Stimulated activated CD4-positive, alpha-beta T cell treated with anti-CD3 and anti-CD28 coated beads, Interleukin-1b, Interleukin-23, amount 100 ng/mL, for 1 hour (primary cell): ENCODE measurements at places on chromosomes 6 and 20.

DNA sequence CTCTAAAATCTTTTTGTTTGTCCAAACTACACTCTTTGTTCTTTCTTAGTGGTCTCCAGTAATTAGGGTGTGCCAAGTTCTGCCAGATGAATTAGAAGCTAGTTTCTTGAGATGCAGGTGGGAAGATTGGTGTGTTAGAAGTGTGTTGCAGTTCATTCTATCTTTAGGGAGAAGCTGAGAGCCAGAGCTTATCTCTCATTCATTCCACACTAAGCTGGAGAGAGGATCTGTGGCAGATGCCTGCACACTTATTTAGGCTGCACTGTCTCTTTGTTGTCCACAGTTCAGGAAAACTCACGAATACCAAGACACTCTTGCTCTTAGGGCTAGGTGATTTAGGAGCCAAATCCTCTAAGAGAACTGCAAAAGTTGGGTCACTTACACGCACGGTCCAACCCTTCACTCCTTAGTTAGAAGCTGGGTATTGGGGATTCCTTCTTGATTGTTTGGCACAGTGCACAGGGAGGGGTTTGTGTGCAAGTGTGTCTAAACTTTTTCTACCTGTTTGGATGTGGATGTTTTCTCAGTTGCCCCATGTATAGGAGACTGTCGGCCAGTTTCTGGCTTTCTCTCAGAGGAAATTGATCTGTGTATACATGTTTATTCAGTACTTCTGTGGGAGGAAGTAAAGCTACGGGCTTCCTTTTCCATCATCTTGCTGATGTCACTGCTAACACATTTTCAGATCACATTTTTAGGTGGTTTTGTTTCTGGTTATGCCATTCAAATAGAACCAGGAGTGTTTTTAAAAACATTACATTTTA, 49.5 kb downstream of the SMAP1 start:
- DNase-seq = no peak

DNA sequence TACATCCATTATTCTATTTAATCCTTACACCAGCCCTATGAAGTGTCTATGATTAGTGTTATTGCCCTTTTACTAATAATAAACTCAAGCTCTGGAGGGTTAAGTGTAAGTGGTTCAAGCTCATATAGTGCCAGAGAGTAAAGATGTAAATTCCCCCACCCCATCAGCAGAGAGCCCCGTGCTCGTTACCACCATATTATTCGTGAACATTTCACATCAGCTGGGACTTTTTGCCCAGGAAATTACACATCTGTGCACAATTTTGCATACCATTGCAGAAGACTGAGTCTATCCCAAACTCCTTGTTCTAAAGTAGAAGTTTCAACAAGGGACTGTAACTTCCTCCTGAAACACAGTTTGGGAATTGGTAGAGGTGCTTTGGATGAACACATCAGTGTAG, 220.1 kb downstream of the BCAS1 start:
- no peak for DNase-seq

- DNase-seq = no peak
Observed at GRCh38 chr6:116034327-116034726, 26.4 kb downstream of the FRK start.

- DNase-seq = no peak
Observed at GRCh38 chr20:47551841-47552240, 50.2 kb downstream of the NCOA3 start.

DNA sequence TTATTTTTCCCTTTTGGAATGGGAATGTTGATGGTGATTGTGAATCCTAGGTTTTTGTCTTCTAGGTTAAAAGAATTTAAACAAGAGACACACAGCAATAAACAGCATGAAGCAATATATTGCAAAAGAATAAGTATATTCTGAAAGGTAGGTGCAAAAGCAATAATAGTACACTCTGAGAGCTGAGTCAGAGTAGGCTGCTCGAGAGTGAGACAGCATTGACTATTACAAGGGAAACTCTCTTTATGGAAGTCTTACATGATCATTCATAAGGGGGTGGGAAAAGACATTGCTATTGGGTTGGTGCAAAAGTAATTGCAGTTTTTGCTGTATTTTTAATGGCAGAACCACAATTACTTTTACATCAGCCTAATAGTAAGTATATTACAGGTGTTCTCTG, 25.0 kb downstream of the FBXO5 start:
- DNase-seq = no peak

- no peak for DNase-seq
Observed at GRCh38 chr6:156839591-156840001, 62.4 kb downstream of the ARID1B start.

DNA sequence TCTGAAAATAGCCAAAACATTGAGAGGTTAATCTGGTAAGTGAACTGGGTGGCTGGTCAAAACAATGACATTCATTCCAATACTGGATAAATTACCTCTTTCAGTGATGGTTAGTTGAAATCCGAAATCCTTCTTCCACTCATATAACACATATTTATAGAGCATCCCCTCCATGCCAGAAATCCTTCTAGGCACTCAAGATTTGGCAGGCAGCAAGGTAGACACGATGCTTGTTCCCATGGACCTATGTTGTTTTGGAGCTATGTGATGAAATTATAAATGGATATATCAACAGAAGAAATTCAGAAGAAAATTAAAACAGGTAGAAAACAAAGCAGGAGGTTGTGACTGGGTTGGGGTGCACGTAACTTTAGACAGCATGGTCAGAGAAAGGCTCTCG, 26.3 kb upstream of the SNRPB2 start:
- no peak for DNase-seq

DNA sequence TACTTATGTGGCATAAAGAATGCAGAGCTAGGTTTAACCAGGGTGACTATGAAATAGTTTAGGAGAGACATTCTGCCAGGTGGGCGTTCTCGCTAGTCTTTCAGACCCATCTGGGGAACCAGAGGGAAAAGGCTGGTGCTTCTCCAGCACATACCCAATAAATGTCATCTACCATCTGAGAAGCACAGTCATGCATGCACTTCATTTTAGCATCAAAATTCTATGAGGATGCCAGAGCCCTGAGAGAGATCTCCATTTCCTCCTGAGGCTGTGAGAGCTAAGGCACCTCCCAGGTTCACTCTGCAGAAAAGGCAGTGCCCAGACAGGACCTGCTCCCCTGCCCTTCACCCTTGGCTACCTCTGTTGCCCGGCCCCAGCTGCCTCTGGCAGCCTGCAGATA, 231.7 kb upstream of the PRND start:
- DNase-seq = no peak

GRCh38 chr20:38307371-38308046, 3.6 kb downstream of the BPI start:
- DNase-seq = no peak

DNA sequence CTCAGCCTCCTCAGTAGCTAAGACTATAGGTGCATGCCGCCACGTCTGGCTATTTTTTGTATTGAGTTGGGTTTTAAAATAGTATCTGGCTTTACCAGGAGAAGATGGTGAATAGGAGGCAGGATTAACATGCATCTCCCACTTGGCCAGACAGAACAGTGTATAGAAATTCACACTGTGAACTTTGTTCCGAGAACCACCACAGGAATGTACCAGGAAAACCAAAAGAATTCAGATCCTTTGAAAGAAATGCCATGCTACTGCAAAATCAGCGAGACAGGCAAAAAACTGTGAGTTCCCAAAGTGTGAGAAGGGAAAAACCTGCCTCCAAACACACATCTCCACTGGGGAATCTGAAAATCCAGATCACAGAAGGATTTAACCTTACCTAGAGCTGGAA, 327.6 kb downstream of the NKAIN2 start:
- no peak for DNase-seq

GRCh38 chr20:49203746-49204145, 15.5 kb upstream of the DDX27 start:
- no peak for DNase-seq

GRCh38 chr6:147867433-147868226, 359.1 kb downstream of the SAMD5 start:
- DNase-seq = no peak

- DNase-seq = peak; percentile 9
Observed at GRCh38 chr6:137341681-137342195, 122.6 kb upstream of the IFNGR1 start.

DNA sequence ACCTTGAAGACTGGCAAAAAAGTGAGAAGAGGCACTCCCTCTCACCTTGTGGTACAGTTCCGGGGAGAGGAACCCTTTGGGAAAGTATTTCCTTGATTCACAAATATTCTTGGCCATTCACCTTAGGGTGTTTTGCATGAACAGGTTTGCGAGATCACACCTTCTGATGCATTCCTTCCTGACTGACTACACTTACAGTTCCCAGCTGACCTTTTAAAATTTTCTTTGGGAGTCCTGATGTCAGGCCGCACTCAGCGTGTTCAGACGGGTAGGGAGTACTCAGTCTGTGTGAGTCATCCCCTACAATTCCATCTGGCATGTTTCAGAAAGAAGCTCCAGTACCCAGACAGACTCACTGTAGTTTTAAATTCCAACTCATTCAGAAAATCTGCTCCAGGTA, 1.7 kb downstream of the ADGRF4 start:
- DNase-seq = no peak

DNA sequence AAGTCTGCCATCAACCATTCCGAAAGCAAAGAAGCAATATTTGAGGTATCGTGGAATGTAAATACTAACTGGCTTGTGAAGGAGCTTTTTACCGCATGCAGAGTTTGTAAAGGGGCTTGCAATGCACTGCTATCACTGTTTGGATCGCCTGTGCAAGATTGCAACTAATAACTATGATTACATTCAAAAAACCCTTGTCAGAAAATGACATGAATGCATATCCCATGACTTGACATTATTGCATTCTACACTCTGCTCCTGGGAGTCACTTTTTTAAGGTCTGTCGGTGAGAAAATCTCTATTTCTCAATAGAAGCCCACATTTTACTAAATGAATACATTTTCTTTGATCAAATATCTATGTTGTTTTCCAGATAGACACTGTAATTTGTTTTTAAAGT, 335.4 kb upstream of the SPTLC3 start:
- DNase-seq = no peak

- no peak for DNase-seq
Observed at GRCh38 chr20:10848810-10849370, 175.1 kb upstream of the JAG1 start.

- DNase-seq = no peak
Observed at GRCh38 chr20:63594043-63594561, 20.1 kb upstream of the HELZ2 start.

DNA sequence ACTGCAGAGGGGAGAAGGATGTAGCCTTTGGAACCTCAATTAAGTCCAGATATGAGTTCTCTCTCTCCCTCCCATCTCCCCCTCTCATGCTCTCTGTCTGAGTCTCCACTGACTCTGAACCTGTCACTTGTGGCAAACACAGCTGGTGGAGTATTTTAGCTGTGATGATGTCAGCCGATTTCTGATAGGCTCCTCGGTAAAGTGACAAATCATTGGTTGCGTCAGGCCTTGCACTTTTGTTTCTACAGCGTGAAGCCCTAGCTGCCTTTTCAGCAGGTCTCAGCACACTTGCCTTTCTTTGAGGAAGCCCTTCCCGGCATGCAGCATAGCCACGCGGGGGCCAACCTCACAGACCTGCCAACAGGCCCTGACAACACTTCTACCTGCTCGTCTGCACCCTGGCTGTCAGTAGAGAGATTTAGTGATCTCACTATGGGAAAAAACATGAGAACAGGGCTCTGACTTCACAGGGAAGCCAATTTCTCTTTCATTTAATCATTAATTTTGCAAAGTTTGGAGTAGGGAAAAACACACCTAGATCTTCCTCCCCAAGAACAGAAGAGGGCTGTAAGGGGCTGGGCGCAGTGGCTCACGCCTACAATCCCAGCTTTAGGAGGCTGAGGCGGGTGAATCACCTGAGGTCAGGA, 84.4 kb downstream of the GMPR start:
- DNase-seq = peak; percentile 27

GRCh38 chr20:54217762-54218161, 9.9 kb downstream of the PFDN4 start:
- no peak for DNase-seq

DNA sequence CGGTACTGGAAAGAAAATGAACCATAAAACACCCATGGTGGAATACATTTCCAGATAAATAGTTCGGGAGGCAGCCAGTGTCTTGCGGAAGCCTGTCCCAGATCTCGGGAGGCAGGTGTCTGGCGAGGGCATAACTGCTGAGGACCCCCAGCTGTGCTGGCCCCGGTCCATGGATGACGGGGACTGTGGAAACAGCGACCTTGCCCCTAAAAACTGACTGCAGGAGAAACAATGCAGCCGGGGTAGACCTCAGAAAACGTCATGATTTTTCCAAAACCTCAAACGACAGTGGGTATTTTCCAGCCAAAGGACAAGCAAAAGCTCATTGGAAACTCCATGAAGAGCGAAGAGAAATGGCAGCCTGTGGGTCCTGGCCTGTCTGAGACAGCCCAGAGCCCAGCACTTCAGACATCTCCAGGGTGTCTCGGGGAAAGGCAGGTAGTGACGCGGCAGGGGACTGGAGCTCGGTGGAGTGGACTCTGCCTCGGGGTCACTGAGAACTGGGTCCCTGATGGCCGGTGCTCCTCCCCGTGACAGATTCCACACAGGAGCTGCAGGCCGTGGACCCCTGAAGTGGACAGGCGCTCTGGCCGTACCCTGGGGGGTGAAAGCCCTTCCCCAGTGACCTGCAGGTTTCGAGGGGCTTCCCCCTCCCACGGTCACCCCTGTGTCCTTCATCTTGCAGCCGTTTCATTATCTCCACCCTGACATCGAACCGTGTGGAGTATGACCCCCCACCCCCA, 188.6 kb downstream of the SYNDIG1 start:
- DNase-seq = no peak

DNA sequence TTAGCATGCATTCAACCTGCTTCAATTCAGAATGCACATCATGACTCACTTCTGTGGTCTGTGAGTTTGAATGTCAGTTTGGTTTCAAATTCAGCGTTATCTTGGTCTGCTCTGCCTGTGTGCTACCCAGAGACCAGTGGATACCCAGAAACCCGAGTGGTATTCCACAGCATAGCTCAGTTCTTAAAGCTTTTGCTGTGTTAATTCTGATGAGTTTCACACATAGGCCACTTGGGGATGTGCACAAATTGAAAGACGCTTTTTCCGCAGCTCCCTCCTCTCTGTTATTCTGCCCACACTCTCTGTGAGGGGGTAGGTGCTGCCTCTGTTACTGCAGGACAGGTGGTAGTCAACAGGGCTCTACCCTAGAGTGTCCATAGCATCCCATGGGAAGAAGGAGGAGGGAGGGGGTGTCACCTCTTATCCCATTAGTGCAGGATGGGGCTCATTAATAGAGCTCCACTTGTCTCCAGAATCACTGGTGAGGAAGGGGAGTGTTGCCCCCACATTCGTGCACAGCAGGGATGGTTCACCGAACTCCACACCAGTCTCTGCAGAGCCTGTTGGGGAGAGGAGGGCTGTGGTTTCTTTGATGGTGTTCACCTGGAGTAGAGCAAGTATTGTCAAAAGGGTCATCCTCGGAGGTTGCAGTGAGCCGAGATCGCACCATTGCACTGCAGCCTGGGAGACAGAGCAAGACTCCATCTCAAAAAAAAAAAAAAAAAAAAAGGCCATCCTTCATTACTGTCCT, 29.2 kb upstream of the SDCBP2 start:
- DNase-seq = no peak

- no peak for DNase-seq
Observed at GRCh38 chr20:2833761-2834160, 6.7 kb downstream of the PCED1A start.

DNA sequence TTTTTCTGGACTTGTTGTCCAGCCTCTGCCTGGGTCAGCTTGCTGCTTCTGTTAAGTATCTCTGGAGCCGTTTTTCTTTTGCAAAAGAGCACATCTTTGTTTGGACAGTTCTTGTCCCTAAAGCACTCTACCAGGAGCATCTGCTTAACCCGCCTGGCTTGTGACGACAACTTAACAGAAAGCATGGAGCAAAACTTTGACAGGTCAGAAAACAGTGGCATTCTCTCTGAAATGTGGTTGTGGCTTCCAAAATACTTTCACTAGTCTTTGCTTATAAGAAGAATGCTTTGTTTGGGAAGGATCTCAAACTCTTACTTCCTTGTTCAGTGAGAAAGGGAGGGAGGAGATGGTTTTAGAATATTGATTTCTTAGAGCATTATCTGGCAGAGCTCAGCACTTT, 47.6 kb downstream of the CD109 start:
- DNase-seq = no peak
